Airway epithelial cell (primary cell): ENCODE measurements at places on chromosomes 7 and 10. TPM values are rescaled to one million over a fixed set of nuclear protein-coding genes. Genes with fewer than 3 reads are reported as not detected.

AQP1 gene
- total RNA-seq, result not detected in 2 replicates

WNT8B gene
- 0.14 TPM in 1 of 2 replicates, not detected in the other for total RNA-seq

LBX1 gene
- not detected in 2 replicates for total RNA-seq

GPR85 gene
- 1.1 and 4.6 TPM in 2 replicates for total RNA-seq

MMP21 gene
- not detected in 2 replicates for total RNA-seq

KCND2 gene
- not detected in 2 replicates for total RNA-seq

AVL9 gene
- total RNA-seq, result 11.0 and 19.3 TPM in 2 replicates

CHCHD1 gene
- total RNA-seq, result 55.2 and 64.0 TPM in 2 replicates

ABCB1 gene
- total RNA-seq, result not detected in 2 replicates

CCDC3 gene
- total RNA-seq, result 15.7 and 16.6 TPM in 2 replicates

C7orf57 gene
- total RNA-seq, result 0.14 TPM in 2 replicates

GNAI1 gene
- 40.2 and 71.2 TPM in 2 replicates for total RNA-seq

TMEM26 gene
- 0.07 TPM in 1 of 2 replicates, not detected in the other for total RNA-seq

PNLIPRP3 gene
- 12.0 and 13.5 TPM in 2 replicates for total RNA-seq

CYP2C19 gene
- total RNA-seq, result 0.14 TPM in 1 of 2 replicates, not detected in the other

RASA4B gene
- 0.51 and 2.5 TPM in 2 replicates for total RNA-seq

HMX3 gene
- total RNA-seq, result not detected in 2 replicates

HOXA2 gene
- total RNA-seq, result not detected in 2 replicates

ACSM6 gene
- not detected in 2 replicates for total RNA-seq

NRF1 gene
- 5.9 and 7.0 TPM in 2 replicates for total RNA-seq

GRID1 gene
- total RNA-seq, result not detected in 2 replicates

SSBP1 gene
- 228 and 276 TPM in 2 replicates for total RNA-seq

BEND7 gene
- 2.6 and 3.2 TPM in 2 replicates for total RNA-seq

TMEM213 gene
- not detected in 2 replicates for total RNA-seq

SMKR1 gene
- total RNA-seq, result not detected in 2 replicates

HEPACAM2 gene
- total RNA-seq, result not detected in 2 replicates

ANKRD1 gene
- 3.3 TPM in 2 replicates for total RNA-seq

GOLGA7B gene
- total RNA-seq, result 0.19 and 0.28 TPM in 2 replicates

POM121 gene
- total RNA-seq, result 8.3 and 13.6 TPM in 2 replicates

CH25H gene
- 0.33 TPM in 1 of 2 replicates, not detected in the other for total RNA-seq

SPDYE5 gene
- total RNA-seq, result not detected in 2 replicates

CALHM1 gene
- not detected in 2 replicates for total RNA-seq

RPS24 gene
- 3,080 and 3,884 TPM in 2 replicates for total RNA-seq

CFAP58 gene
- 0.05 and 0.28 TPM in 2 replicates for total RNA-seq

MACC1 gene
- 16.3 and 16.7 TPM in 2 replicates for total RNA-seq
